ENCODE measurements at places on chromosomes 12 and 14. TPM values are rescaled to one million over a fixed set of nuclear protein-coding genes. Genes with fewer than 3 reads are reported as not detected.

GRCh38 chr14:102510616-102511520 lies 1.3 kb upstream of the ANKRD9 start:
- no peak for DNase-seq

GRCh38 chr12:26290565-26290964 lies 95.2 kb downstream of the SSPN start:
- DNase-seq, result no peak

- peak; percentile 75 for DNase-seq
These were observed 34.9 kb upstream of the SPTSSA start for GRCh38 chr14:34496679-34497513.

DNA sequence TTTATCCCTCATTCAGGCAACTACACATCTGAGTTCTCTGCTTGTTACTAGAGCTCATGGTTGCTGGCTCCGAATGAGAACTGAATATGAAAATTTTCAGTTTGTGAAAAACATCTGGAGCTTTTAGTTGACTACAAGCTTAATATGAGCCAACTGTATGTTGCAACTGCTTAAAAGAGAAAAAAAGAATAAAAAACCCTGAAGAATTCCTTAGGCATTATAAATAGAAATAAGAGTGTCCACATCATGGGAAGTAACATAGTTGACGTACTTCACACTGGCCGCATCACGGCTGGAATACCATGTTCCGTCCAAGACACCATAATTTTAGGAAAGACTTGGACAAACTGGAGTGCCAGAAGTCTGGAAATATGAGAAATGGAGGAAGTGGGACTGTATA lies 57.9 kb downstream of the PDE3A start:
- DNase-seq, result no peak

GRCh38 chr12:5015711-5016492 lies 27.8 kb upstream of the KCNA5 start:
- no peak for DNase-seq

DNA sequence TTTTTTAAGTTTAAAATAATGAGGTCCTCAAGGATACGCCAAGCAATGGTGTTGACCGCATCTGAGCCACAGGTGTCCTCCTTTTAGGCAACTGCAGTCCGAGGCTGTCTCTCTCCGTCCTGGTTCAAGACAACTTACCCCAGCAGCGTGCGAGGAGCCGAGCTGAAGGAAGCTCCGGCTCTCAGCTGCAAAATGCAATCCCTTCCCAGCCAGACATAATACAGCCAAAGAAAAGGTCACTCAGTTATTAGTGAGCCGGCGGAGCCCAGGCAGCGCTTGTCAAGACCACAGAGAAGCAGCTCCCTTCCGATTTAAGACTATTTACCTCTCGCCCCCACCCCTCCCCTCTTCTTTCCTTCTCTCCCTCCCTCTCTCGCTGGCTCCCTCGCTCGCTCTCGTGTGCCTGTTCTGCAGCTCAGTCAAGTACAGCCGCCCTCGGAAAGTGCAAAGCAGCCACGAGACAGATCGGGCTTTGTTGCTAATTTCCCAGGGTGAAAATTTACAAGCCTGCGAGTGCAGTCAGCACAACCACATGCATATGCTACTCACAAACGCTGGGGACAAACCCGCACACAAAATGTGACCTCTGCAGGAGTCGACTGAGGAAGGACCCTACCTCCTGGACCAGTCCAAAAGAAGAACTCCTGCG lies 363 bp upstream of the LMO3 start:
- no peak for DNase-seq

GRCh38 chr12:132139912-132140311 lies 4.2 kb downstream of the DDX51 start:
- no peak for DNase-seq

- DNase-seq, result no peak
These were observed 24.8 kb downstream of the FRMD6 start for GRCh38 chr14:51676549-51676948.

- no peak for DNase-seq
These were observed 154.2 kb downstream of the CRADD start for GRCh38 chr12:93831374-93831773.

DNA sequence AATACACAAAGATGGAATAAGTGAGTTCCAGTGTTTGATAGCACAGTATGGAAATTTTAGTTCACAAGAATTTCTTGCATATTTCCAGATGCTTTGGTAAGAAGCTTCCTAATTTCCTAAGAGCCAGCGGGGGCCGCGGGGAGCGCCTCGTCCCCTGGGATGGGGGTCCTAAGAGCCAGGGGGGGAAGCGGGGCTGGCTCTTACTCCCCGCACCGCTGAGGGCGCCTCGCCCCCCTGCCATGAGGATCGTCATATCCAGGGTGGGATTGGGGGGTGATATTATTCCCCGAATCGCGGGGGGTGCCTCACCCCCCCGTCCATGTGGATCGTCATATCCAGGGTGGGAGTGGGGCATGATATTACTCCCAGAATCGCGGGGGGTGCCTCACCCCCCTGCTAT lies 100.5 kb upstream of the GNG2 start:
- no peak for DNase-seq

GRCh38 chr12:61871485-61871810 lies 388.8 kb upstream of the USP15 start:
- DNase-seq, result no peak

- no peak for DNase-seq
These were observed 158.5 kb downstream of the APAF1 start for GRCh38 chr12:98803468-98804209.

DNA sequence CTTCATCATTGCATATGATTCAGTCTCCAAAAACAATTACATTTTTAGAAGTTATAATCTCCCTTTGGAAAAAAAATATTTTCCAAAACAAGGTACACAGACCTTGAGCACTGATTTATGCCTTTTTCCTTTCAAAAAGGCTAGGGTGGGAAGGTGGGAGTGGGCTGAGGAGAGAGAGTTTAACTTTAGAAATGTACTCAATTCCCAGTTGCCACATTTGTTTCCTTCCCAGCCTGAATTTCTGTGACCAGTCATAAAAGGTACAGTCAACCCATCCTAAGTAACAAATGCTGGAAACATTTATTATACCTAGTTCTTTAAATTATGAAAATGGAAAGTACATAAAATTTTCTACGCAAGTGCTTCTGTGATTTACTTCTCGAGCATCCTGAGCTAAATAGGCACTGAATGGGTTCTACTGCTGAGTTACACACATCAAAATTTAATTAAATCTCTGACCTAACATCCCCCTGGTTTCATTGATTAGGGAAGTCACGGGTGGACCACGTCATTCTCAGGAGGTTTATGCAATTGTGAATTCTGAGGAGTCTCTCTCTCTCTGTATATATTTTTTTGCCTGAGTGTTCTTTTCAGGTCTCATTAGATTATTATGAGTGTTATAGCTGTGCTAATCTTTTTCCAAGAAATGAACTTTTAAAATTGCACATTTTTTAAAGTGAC lies 371.8 kb downstream of the BTG1 start:
- DNase-seq, result no peak

- peak; percentile 42 for DNase-seq
These were observed 3.0 kb upstream of the IFI27L2 start for GRCh38 chr14:94132285-94132887.

- DNase-seq, result no peak
These were observed 41.9 kb downstream of the MMAB start for GRCh38 chr12:109531411-109531810.

DNA sequence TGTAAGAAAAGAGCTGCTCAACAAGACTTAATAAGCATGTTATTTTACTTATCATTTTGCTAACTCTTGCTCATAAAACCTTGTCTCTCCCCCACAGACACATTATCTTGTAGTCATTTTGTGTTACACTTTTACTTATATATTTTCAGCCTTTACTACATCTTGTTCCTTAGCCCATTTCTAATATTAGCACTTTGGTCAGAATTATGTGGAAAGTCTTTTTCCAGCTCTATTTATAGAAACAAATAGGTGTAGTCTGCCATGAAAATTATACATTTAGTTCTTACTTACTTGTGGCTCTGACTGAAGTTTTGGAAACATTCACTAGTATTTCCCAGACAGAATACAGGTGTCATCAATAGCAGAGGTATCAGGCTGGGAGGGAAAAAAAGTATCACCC lies 76.1 kb downstream of the TMEM116 start:
- no peak for DNase-seq

GRCh38 chr14:34676516-34677211 lies 37.7 kb downstream of the CFL2 start:
- no peak for DNase-seq

DNA sequence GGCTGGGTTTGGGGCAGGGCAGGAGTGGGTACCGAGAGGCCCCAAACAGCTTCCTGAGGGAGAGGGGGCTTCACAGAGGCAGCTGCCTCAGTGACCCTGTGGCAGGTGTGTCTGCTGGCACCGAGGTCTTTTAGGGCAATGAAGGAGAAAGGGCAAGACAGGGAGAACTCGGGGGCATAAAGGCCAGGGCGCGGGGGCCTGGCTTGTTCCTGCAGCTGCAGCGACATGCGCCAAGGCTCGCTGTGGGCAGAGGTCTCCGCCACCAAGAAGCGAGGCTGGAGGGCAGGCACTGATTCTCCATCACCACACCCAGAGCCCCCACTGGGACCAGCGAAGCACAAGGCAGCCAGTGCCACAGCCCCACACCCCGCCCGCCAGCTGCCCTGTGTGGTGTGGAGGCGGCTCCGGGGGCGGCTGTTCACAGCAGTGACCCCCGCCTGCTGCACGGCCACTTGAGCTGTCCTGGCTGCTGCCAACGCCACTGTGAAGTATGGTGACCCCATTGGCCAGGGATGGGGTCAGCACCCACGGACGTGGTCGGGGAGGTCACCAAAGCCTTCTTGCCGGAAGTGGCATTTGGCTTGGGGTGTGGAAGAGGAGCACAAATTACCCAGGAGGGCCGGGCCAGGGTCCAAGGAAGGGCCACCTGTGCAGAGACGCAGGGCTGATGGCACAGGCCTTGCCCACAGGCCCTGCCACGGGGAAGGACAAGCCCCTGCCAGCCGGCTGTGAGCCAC lies 16.4 kb downstream of the BAG5 start:
- no peak for DNase-seq

DNA sequence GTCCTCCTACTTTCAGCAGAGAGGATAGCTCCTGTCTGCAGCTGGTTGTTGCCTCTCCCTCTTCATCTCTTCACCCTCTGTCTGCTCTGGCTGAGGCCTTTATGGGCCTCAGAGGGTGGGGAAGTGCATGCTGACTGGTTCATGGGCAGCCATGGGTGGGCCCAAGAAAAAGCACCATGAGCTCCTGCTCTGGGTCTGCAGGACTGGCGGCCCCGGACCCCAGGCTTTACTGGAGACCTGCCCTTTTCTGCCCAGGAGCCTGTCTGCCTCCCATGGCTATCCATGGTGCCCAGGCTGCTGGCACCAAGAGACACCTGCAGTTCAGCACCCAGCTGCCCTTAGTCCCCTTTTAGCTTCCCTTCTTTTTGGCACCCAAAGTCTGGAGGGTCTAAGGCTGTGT lies 137.1 kb downstream of the PTPRR start:
- DNase-seq, result no peak

DNA sequence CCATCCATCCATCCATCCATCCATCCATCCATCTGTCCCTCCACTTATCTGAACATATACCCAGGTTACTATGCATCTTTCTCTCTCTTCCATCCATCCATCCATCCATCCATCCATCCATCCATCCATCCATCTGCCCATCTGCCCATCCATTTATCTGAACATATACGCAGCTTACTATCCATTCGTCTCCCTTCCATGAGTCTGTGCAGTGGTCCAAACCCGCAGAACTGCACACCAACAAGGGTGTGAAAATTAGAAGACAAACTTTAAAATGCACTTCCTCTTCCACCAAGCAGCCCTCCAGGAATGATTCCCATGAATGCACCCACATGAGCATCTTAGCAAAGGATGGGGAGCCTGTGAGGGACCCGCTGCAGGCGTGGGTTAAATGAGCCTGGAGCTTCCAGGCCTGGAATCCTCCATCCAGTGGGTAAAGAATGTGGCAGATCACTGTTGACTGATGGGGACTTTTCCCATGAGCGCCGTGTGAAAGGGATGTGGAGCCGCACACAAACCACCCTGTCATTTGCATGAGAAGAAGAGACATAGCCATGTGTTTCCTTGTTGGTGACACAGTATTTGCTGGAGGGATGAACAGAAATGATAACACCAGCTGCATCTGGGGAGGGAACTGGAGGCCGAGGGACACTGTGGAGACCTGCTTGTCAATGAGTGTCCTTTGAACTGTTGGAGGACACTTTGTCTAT lies 376.6 kb downstream of the ADGRD1 start:
- no peak for DNase-seq

DNA sequence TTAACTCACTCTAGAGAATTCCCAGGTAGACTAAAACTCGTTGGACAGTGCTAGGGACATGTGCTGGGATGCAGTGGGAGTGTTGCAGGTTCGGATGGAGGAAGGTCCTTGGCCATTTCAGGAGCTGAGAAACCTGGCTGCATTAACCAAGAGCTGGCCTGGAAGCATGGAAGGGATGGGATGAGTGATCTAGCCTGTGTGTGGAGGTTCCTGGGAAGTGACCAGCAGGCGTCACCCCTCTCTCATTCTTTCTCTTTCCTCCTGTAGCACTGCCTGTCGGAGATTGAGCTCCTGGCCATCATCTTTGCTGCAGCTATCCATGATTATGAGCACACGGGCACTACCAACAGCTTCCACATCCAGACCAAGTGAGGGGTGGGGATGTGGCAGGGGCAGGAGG lies 15.6 kb downstream of the PPP1R1A start:
- no peak for DNase-seq

DNA sequence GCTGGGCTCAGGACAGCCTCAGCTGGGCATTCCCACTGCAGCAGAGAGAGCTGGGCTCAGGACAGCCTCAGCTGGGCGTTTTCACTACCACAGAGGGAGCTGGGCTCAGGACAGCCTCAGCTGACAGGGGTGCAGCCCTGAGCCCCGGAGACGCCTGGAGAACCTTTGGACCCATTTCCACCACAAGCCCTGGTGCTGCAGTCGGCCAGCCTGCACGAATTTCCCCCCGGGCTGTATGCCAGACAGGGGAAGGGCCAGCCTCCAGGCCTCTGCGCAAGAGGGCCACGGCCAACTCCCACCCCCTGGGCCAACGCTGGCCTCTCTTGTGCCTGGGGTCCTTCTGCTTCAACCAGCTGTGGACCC lies 2.6 kb upstream of the C14orf180 start:
- no peak for DNase-seq

GRCh38 chr12:96401076-96401871 lies 1.0 kb upstream of the CDK17 start:
- no peak for DNase-seq

Gene FOXN4
- not detected for total RNA-seq

Gene MUCL1
- not detected for total RNA-seq

Gene LRCOL1
- not detected for total RNA-seq

Gene SLC8A3
- total RNA-seq, result not detected

Gene CLEC14A
- 318 TPM for total RNA-seq

Gene DNAH10
- total RNA-seq, result not detected

All from glomerular endothelial cell (primary cell).